ENCODE measurements at places on chromosomes 12 and 14.

- no peak for DNase-seq
Observed at GRCh38 chr12:94909663-94910062, 93.8 kb downstream of the NDUFA12 start.

DNA sequence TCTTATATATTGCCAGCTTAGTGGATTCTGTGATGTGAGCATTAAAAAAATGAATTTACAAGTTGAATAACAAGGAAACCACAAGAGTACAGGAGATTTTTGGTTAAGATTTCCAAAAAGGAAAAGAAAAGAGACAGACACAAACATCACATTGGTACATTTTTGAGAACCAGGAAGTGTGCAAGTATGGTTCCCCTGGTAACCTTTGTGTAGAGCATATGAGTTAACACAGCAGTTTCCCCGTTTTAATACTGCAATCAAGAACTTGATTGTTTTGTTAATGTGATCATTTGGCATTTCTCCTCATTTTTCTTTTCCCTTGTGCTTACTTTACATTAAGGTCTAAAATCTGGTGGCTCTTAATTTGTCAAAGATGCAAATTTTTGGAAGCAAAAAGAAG is 490.4 kb upstream of the ATP2B1 start:
- no peak for DNase-seq

DNA sequence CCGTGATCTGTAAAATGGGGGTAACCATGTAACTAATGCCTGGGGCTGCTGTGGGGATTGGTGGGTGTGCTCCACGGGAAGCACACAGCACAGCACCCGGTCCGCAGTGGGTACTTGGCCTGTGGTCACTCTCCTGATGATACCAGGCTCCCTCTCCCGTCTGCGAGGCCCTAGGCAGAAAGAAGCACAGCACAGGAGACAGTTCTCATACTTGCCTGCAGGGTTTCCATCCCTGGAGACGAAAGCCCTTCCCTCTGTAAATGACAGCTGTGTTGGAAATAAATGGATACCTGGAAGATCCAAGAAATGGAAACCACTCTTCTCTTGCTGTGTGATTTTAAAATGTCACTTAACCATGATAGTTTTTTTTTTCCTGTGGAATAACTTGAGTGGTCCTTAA is 7.9 kb upstream of the PRMT8 start:
- no peak for DNase-seq

- no peak for DNase-seq
Observed at GRCh38 chr12:6345319-6346091, 3.6 kb upstream of the TNFRSF1A start.

GRCh38 chr14:100586403-100587085 is 673 bp downstream of the BEGAIN start:
- peak; percentile 6 for DNase-seq

DNA sequence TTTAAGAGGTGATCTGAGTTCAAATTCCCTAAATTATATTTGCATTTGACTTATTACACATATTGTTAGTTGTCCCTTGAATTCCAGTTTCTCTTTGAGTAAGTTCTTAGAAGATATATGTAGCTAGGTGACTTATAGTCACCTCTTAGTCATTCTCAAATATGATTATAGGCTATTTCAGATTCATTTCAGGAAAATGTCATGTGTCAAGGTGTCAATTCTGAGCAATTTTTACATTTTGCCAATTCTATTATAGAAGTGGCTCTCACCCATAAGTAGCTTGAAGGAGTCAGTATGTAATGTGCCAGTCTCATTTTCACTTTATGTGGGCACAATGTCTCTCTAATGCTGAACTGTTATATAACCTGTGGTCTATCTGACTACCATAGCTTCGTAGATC is 623.4 kb downstream of the DIO2 start:
- no peak for DNase-seq

DNA sequence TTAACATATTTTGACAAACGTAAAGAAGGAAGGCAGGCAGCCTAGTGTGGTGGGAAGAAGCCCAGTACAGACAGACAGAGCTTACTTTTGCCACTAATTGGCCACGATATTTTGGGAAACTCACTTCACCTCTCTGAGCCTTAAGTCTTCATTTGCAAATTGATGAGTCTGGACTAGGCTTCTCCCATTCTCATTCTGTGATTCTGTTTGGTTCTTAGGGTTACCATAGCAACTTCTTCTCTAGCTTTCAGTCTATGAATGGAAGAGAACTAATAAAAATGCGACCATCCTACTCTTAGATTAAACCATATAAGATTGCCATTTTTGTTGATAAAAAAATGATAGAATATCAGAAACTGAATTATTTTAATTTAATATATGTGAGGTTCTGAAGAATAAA is 210.5 kb downstream of the SNAPC1 start:
- DNase-seq, result no peak

GRCh38 chr14:72613231-72613974 is 280.5 kb downstream of the DPF3 start:
- peak; percentile 81 for DNase-seq

GRCh38 chr14:71731096-71731495 is 201.1 kb upstream of the RGS6 start:
- DNase-seq, result no peak

GRCh38 chr12:93319523-93320050 is 58.1 kb upstream of the NUDT4 start:
- no peak for DNase-seq

- no peak for DNase-seq
Observed at GRCh38 chr14:30275604-30276003, 283.4 kb upstream of the G2E3 start.

DNA sequence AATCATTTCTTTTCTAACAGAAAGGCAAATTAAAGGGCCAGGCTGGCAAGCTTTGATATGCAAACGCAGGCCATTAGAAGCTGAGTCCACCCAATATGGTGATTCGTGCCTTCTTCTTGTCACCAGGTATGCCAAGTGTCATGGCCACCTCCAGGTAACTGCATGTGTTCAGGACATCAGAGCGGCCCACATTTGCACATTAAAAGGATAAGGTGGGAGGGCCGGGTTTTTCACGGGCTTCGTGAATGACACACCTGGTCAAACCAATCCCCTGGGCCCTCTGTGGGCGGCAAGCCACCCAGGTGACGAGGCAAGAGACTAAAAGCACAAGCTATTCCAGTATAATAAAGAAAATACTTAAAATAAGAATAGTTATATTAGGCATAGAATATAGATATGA is 75.9 kb upstream of the TSPAN11 start:
- no peak for DNase-seq

GRCh38 chr12:121578230-121579189 is 2.3 kb downstream of the KDM2B start:
- DNase-seq, result peak; percentile 30

DNA sequence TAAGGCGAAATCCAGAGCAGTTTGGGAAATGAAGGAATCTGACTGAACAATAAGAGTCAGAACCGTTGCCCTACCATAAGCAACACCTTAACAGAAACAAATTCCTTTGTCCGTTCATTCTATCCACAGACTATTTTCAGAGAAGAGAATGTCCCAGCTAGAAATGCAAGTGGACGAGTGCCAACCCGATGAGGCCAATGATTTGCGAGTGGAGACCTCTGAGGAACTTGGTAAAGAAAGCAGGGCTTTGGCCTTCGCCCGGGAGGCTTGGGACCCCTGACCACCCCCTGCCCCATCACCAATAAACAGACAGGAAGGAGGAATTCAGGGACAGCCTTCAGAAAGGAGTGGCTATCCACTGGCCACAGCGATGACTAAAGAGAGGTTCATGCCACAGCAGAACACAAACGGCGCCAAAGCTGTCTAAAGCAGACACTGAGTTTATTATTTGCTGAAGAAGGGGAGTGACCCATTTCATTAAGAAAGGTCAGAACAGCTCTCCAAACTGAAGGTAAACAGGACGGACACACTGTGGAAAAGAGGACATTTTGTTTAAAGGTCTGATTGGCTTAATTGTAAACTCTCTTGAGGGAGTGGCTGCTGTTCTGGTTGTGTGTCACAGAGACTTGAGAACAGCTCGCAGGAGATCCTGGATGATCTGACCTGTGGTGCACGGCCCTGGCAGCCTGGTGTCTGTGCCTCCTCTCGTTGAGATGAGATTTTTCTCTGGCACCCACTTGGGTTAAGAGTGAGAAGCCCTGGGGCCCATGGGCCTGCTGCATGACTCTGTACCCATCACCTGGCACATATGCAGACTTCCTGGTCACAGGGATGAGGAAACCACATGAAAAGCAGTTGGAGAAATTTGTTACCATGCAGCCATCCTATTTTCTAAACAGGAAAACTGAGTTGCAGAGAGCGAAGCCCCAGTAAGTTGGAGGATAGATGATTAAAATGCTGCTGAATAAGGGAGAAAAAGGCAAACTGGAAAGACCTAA is 142.0 kb upstream of the PZP start:
- no peak for DNase-seq

DNA sequence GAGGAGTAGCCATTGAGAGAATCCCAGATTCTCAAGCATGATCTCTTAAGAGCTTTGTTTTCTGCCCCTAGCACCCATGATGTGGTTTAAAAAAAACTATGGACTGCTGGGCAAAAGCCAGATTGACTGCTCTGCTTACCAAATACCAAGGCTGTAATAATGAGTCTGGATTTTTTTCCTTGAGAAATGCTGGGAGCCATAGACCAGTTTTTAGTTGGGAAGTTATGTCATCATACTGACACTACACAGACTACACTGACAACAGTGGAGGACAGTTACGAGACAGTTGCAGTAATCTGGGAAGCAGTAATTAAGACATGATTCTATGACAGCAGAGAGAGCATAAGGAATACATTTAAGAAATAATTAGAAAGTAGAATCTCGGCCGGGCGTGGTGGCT is 35.8 kb downstream of the SPATA7 start:
- DNase-seq, result no peak

- no peak for DNase-seq
Observed at GRCh38 chr14:90572441-90573150, 175.8 kb downstream of the CALM1 start.

DNA sequence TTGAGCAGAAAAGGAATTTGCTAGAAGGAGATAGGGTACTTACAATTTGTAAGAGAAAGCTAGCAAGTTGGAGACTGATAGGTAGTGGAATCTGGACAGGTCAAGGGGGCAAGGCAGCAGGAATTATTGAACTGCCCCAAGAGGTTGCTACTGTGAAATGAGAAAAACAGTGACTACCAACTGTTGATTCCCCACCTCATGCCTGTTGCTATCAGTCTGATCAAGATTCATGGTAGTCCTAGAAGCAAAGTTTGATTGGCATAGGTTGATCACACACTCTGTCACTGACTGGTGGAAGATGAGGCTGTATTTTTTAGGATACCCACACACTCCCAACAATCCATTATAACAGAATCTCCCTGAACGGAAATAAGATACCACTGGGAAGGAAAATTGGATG is 89.4 kb upstream of the IGF1 start:
- DNase-seq, result no peak

DNA sequence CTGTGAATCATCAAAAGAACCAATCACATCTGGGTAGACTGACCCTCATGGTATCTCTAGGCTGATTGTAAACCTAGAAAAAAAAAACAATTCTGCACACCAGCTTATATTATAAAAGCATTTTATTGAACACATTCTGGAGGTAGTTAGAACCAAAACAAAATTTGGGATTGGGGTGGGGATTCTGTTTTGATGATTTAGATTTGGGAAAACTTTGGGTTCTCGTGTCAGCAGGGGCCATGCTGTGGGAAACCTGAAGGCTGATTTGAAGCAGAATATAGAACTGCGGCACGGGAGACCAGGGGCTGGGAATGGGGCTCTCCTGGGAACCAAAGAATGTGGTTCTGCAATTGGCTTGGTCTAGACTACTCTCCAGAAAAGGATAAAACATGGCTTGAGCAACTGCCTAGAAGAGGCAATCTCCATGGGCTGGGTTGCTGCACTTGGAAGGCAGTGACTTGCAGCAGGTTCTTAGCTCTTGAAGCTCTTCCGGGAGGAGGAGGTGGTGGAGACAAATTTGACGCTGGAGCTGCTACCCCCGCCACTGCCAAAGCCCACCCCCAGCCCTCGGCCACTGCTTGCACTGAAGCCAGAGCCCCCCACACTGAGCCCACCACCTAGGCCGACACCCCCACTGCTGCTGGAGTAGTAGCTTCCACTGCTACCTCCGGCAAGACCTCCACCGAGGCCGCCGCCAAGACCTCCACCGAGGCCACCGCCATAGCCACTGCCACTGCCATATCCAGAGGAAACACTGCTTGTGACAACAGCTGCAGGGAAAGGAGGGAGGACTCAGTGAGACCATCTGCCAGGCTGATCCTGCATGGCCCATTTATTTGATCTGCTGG is 5.5 kb downstream of the KRT5 start:
- no peak for DNase-seq

DNA sequence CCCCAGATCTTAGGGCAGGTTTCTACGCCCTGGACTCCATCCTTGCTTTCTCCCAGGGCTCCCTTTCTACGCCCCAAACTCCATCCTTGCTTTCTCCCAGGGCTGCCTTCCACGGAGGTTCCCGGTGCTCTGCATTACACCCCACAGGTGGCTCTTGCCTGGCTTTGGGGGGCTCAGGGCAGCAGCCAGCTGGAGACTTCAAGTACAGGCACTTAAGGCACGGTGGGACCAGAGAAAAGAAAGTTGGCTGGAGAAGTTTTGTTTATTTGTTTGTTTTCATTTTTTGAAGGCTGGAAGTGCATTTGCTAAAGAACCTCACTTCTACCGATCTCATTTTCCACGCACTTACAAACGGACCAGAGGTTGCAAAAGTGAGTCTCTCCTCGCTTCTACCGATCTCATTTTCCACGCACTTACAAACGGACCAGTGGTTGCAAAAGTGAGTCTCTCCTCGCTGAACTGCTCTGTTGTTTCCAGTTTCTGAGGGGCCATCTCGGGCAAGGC is 103.8 kb upstream of the MED13L start:
- no peak for DNase-seq

DNA sequence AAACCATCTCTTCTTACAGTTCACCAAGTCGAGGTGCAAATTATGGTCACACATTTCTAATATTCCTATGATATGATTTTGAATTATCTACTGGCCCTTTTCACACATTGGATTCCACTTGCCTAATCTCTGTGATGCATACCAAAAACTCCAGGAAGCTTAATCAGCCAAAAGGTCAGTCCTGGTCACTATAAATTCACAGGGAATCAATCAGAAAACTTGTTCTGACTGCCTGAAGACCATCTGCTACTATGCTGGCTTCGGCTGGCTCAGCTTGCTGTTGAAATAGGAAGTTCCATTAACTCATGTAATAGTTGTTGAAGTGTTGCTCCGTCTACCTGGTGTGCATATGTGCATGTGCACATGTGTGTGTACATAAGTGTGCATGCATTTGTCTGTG is 142.8 kb upstream of the FLRT2 start:
- no peak for DNase-seq

GRCh38 chr14:74105381-74105780 is 20.6 kb downstream of the LIN52 start:
- DNase-seq, result no peak

GRCh38 chr12:91384366-91384765 is 201.7 kb upstream of the DCN start:
- DNase-seq, result no peak

GRCh38 chr12:28443337-28443736 is 253.1 kb downstream of the CCDC91 start:
- DNase-seq, result no peak
